DMS53 (cell line): ENCODE measurements at places on chromosomes 2 and 18.
A peak's percentile ranks its signal among the peaks of the same experiment; 100 is the strongest.

DNA sequence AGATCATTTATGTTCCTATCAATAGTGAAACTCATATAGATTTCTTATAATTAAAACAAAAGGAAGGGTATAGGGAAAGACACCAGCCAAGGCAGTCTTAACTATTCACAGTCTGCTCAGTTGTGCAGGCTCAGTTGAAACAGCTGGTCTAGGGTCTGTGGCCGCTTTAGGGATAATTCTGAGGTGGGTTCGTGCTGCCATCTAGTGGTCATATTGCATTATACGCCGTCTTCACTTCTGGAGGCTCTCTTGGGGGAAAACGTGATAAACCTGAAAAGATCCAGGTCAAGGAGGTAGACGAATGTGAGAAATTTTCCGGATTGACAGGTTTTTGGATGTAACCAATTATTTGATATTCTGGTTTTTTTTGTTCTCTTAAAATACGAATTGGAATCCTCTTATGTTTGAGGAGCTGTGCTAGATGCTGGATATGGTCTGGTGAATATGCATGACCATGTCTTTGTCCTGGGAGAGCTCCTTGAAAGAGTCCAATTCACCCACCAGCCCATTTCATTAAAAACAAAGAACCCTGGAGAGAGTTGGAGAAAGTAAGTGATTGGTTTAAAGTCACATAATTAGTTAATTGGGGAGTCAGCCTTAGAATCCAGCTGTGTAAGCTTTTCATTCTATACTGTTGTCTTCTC is 492.4 kb downstream of the PLCL1 start:
- peak; percentile 75 for DNase-seq

DNA sequence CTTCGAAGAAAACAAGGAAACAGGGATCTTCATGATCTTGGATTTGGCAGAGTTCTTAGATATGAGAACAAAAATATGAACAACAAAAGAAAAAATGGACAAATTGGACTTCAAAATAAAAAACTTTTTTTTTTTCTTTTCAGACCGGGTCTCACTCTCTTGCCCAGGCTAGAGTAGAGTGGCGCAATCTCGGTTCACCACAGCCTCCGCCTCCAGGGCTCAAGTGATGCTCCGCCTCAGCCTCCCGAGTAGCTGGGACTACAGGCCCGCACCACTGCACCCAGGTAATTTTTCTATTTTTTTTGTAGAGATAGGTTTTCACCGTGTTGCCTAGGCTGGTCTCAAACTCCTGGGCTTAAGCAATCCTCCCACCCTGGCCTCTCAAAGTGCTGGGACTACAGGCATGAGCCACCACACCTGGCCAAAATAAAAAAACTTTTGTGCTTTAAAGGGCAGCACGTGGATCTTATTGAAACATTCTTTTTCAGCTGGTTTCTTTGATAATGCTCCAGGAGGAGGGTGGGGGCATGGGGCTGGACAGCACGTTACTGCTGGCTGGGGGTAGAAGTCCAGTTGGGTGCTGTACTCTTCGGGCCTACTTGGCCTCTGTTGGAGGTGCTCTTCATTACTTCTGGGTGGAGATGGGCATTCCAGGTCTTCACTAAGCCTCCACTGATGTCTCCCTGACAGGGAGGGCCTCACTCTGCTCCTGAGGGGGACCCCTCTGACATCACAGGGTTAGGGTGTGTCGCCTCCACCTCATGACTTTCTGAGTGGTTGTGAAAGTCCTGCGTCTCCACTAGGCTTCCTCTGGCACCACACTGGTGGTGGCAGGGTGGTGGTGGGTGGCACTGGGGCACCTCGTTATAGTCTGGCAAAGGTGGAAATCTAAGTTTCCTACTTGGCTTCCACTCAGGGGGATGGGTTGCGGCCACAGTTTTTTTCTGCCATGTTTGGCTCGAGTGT is 150.5 kb upstream of the XPO1 start:
- no peak for DNase-seq

DNA sequence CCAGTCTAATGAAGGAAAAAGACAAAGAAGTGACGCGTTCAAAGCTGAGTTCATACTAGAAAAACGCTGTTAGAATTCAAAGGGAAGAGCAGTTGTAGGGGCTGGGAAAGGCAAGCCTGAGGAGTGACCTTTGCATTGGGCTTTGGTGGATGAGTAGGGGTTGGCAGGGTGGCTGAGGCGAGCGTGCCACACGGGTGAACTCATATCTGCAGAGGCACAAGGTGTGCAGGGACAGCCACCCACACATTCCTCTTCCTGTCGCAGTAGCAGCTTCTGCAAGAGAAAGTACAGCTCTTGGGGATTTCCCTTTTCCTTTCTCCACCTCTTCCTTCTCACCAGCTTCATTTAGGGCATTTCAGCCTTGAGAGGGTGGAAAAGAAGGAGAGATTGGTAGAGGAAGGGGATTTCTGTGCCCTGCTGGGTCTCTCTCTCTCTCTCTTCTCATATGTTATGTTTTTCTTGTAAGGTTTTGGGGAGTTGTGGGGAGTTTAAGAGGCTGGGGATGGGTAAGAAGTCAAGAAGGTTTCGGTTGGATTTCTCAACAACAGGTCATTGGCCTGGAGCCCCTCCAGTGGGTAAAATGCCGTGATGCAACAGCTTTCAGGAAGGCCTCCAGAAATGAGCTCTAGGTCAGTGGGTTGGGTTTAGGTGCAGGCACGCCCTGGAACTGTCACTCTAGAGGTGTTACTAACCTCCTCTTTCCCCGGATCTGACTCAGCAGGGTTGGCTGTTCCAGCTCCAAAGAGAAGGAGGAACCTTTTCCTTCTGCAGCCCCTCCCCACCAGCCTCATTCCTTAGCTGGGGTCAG is 40.1 kb downstream of the ODC1 start:
- DNase-seq = peak; percentile 91

- no peak for DNase-seq
These were observed 351.4 kb upstream of the CDH20 start for GRCh38 chr18:60981682-60982328.

DNA sequence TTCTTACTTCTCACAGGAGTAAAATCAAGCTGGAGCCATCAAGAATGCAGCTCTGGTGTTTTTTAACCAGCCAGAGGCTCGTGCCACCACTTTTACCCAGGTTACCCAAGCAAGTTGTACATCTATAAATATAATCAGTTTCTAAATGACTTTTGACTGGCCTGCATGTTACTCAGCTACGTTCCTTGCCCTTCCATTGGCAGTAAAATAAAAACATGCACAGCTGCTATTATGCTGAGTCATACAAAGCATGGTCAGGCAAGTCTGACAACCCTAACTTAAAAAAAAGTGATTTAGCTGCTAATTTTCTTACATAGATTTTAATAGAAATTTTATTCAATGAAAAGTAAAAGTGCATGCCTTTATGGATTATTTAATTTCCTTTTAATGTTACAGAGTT is 111.7 kb upstream of the CSRNP3 start:
- DNase-seq = peak; percentile 75

DNA sequence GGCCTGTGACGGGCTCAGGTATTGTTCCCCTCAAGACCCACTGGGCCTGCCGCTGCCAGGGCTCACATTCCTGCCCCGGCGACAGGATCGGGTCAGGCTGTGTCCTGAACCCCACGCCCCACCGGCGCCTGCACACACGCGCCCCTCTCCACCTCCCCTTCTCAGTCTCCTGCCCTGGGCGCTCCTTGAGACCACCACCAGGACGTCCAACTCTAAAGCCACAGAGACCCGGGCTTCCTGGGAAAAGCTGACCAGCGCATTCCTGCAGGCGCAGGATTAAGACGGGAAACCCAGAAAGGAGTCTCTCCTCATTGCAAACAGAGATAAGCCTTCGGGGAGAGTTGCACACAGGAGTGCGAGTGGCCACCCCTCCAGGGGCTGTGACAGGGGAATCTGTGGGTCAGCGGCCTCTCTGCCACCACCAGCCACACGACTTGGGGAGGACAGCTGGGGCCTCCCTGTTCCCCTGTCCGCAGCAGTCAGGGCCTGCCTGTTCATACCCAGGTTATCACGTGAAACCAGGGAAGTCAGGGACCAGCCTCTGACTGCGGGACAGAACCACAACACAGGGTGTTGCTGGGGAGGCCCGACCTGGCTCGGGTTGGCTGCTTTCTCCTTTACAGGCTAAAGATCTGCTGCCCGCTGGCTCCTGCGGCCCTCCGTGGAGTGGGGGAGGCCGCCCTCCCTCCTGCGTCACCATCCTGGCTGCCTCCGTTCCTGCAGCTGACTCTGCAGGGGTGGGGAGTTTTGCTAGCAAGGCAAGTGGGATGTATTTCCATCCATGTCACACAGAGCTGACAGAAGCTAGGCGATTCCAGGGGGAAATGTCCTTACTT is 88.8 kb downstream of the ZCCHC2 start:
- peak; percentile 58 for DNase-seq

DNA sequence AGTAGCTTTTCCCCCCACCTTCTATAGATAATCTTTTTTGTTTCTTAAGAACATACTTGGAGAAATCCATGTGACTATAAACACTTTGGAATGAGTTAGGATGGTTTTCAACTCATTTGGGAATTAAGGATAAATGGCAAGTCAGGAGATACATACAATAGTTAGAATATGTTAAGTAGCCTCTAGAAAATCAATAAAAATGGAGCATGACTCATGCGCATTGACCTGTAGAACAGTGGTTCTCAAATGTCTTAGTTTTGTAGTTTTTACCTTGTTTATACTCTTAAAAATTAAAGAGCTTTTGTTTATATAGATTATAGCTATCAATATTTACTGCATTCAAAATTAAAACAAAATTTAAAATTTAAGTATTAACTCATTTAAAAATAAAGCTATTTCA is 24.7 kb downstream of the NUP35 start:
- DNase-seq = peak; percentile 23

GRCh38 chr2:118584062-118584749 is 263.2 kb downstream of the EN1 start:
- no peak for DNase-seq

DNA sequence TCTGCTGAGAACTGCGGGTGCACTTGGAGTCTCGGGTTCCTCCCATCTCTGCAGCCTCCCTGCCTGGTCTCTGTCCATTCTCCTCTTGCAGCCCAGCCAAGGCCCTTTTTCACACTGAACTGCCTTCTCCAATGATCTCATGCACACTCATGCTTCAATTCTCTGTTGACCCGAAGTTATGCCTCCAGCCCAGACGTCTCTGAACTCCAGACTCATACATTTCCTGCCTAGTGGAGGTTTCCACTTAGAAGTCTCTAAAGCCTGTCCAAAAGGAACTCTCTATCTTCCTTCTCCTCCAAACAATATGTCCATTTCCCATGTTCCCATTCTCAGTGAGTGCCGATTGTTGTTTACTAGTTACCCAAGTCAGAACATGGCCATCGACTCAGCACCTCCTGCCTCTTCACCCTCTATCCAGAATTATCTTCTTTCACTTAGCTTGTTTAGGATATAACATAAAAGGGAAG is 155.2 kb downstream of the IRS1 start:
- no peak for DNase-seq

- DNase-seq = no peak
These were observed 25.5 kb downstream of the IGFBP2 start for GRCh38 chr2:216658757-216659156.
